ENCODE measurements at places on chromosomes 7 and 10. TPM values are rescaled to one million over a fixed set of nuclear protein-coding genes. Genes with fewer than 3 reads are reported as not detected.

Gene TAS2R5
- 1.7 TPM for total RNA-seq

Gene WIPF3
- total RNA-seq, result 2.1 TPM

Gene IGFBP1
- not detected for total RNA-seq

Gene SCD
- 22.7 TPM for total RNA-seq

Gene AGAP6
- total RNA-seq, result 20.4 TPM

Gene IQUB
- 0.39 TPM for total RNA-seq

Gene OR2A1
- 0.39 TPM for total RNA-seq

Gene MEST
- 9.0 TPM for total RNA-seq

Gene PDE1C
- total RNA-seq, result 6.6 TPM

Gene TET1
- total RNA-seq, result 3.6 TPM
